Glutamatergic neuron (in vitro differentiated cells): ENCODE measurements at places on chromosomes 2 and 18. TPM values are rescaled to one million over a fixed set of nuclear protein-coding genes. Genes with fewer than 3 reads are reported as not detected.
A peak's percentile ranks its signal among the peaks of the same experiment; 100 is the strongest.

Gene DLX2
- 1.4 TPM for total RNA-seq

Gene SERPINB4
- total RNA-seq: not detected

Gene XIRP2
- not detected for total RNA-seq

Gene TRABD2A
- total RNA-seq: not detected

Gene GALR1
- total RNA-seq: 0.49 TPM

Gene ADD2
- 373 TPM for total RNA-seq

DNA sequence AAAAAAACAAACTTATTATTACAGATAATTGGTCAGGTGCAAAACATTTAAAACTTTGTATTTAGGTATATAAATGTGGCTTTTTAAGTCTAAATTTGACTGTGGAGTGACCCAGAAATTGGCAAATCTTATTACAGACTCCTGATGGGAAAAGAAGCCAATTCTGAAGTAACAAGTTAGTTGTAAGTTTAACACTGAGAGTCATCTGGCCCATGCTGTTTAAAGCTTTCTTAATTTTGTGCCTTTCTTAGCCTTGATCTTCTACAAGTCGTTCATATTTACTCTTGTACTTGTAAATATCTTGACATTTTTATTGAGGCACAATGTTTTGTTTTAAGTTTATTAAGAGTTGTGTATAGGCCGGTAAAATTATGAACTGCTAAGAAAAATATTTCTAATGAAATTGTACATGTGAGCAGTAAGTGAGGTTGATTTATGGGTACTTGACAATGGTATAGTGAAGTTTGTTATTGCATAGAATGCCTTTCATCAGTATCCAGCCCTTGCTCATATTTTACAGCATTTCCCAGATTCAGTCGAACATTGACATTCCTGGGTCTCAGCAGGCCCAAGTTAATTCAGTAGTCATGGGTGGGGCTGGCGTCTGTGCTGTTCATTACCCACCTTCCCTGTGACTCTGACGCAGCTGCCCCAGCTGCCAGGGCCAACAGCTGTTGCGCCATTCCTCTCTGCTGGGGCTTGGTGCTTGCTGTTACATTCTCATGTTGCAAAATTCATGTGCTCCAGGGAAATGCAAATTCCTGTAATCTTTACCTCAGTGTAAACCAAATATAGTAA is 121.4 kb downstream of the ZNF236 start:
- peak; percentile 58 for DNase-seq

GRCh38 chr18:24201699-24202687 is 63.1 kb downstream of the CABYR start:
- DNase-seq: no peak

Gene RAD51AP2
- total RNA-seq: not detected

DNA sequence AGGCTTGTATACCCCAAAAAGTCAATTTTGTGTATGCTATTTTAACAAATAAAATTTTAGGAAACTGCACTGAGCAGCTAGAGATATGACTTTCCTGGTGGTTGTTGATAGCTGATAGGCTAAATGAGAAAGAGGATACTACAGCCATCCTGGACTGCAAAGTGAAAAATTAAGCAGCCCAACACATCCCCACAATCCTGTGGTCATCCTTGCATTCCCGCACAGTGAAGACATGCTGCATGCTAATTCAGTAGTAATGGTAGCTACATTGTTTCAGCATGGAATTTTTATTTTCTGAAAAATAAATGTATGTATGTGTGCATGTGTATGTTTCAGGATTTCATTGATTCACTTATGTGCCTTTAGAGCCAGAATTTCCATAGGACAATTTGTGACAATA is 124.2 kb upstream of the CCDC68 start:
- no peak for DNase-seq

DNA sequence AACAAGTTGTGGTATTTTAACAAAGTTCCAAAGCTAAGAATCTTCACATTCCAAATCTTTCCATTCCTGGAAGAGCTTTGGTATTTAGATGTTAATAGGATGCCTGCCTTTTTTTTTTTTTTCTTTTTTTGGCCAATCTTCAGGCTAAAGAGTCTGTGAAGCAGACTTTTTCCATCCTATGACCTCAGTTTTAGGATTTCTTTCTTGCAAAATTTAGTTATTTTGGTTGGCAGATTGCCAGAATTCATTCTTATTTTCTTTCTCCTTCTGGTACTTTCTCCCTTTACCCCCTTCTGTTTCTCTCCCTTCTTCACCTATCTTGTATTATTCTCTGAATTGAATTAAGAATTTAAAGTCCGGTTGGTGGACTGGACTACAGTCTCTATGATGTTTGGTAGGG is 217.8 kb upstream of the REV1 start:
- DNase-seq: no peak

- no peak for DNase-seq
These were observed 942 bp upstream of the ZNF236 start for GRCh38 chr18:76821356-76821874.

DNA sequence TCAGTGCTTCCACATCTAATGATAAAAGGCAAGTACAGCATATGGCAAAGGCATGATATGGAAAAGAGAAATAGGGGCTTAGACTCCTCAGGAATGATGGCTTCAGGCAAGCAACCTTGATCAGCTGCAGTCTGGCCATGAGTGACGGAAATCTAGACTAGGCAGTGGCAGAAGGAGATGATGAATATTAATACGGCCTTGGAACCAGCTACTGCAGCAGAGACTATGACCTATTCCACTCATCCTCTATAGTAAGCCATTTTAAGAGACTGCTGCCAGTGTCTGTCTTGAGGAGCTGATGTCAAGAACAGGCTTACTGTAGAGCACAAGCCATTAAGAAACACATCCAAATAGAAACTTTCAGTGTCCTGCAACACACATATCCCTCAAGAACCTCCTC is 23.7 kb downstream of the ASXL2 start:
- no peak for DNase-seq

DNA sequence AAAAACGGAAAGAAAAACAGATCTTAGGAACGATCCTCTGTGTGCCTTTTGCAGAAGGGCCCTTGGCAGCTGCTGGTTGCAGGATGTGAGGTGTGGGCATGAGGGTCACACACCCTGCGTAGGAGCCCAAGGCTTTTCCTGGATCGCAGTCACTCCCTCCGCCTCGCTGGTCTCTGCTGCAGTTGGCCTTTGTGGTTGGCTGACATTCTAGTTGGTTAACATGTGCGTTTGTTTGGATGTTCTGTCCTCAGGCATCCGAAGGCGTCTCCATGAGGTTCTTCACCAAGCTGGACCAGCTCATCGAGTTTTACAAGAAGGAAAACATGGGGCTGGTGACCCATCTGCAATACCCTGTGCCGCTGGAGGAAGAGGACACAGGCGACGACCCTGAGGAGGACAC is 61.7 kb downstream of the INPP5D start:
- DNase-seq: no peak

- DNase-seq: no peak
These were observed 278.9 kb downstream of the ZNF516 start for GRCh38 chr18:76216096-76216495.

DNA sequence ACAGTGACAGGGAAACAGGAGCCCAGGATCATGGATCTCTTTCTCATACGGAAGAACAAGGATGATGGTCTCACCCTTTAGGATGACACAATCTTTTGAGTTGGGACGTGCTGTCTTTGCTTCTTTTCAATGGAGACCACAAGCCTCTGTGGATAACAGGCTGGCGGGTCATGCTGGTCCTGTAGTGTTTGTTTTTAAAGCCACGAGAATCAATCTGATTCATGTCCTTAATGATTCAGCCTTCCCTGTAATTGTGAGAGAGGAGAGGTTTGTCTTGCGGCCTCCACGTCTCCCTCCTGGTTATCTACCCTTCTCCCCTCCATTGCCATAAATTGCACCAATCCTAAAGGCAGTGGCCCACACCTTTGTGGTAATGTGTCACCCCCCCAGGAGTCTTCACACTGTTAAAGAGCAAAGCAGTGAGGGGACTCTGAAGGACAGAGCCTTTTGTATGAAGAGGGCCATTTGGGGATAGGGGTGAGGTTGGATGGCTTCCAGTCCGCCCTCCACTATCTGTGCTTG is 87.7 kb upstream of the TGFA start:
- no peak for DNase-seq

GRCh38 chr2:88733155-88733902 is 41.9 kb downstream of the RPIA start:
- DNase-seq: no peak

DNA sequence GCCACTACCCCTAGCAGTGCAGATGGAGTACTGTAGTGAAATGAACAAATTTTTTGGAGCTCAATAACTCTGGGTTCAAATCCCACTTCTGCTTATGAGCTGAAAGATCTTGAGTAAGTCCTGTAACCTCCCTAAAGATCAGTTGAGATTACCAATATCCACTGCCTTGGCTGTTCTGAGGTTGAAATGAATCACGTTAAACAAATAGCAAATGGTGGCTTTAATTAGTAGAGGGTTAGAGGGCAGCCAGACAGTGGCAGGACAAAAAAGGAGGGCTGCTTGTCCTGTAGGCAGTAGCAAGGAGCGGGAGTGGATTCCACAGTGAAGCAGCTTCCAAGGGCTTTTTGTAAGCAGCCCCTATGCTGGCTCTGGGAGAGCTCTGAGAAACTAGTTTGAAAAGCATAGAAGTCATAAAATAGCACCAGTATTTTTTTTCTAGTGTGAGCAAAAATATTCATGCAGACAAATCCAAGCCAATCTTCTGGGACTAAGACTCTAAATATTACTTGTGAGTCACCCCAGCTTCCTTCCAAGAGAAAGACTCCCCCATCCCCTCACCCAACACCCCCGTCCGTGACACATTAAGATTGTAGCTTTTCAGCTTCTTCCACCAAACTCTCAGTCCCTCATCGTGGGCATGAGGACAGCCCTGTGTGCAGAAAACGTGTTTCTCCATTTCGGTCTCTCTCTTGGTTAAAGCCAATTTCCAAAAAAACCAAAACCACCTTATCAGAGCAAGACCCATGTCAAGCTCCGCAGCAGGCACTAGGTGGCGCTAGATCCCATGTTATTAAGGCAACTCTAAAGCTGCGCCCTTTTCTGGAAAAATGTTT is 123.5 kb upstream of the LGALSL start:
- DNase-seq: peak; percentile 82

DNA sequence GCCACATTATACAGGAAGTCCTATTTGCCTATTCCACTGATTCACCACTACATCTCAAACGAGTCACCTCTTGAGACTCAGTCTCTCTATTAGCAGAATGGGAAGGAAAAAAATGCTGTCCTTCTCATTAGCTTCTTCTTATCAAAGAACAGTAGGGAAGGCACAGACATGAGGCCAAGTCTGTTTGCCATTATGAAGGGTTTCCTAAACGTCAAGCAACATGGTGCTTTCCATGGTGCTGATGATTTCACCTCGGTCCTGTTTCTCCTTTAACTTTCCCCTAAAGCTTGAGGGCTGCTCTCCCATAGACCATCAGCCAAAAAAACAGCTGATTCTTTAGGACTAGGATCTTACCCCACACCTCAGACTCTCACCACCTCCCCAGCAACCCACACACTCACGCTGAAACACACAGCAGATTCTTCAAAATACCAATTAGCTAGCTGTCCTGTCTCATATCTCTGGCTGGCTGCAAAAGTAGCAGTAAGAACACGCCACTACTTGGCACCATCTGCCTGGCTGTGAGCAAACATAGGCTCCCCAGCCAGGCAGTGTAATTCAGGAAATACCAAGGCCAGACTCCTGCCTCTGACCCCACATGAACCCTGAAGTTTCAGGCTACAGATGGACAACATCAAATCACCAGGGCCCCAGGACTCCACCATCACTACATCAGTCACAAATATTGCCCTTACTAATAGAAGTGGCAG is 30.5 kb downstream of the GALNT14 start:
- DNase-seq: no peak

DNA sequence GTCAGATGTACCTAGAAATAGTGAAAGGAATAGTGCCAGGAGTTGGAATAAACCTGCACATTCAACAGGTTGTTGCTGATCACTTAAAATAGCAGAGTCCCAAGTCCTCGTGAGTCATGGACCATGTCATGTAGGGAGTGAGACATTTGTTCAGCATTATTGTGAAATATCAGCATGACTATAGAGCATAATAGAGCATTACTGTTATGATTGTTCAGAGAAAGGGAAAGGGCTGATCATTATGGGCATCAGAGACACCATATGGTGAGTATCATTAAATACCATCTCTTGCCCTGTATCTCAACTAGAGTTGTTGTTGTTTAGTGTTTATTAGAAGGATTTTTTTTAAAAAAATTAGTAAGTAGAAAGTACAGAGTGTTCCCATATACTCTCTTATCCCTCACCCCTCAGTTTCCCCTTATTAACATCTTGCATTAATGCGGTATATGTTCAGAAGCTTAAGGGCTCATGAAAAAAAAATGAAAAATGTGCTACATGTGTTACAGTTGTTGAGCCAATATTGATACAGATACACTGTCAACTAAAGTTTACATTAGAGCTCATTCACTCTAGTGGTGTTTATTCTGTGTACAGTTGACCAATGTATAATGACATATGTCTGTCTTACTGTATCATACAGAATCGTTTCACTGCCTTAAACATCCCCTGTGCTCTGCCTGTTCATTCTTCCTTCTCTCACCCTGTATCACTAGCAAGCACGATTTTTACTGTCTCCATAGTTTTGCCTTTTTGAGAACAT is 5.7 kb downstream of the ELAC1 start:
- DNase-seq: no peak

- no peak for DNase-seq
These were observed 9.6 kb upstream of the ALPK2 start for GRCh38 chr18:58638441-58638840.

Gene GREB1
- 134 TPM for total RNA-seq

Gene TEX44
- total RNA-seq: not detected

DNA sequence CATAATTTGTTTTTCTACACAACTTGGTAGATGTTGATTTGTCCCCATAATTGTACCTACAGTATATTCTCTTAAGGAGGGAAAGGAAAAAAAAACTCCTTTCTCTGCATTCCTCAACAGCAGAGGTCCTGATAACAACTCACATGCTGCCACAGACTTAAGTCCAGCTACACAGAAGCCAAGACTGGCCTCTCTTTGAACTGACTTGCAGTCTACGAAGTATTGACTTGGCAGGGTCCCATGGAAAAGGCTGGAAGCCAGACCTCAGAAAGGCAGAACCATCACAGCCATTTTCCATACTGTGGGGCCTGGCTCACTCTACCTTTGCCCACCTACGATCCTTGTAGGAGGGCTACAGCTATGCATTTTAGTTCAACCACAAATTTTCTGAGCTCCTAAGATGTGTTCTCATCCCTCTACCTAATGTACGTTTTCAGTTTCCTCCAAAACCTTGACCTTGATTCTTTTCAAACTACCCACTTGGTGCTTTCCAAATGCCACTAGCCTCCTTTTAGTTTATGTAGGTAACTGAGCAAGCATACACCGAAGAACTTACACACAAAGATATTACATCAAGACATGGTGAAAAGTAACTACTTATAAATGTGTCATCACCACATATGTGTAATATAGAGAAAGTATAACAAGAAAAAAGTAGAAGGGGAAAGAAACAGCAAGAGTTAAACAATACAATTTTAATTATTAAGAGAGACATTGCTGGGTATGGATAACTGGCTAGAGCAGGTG is 12.2 kb downstream of the LONRF2 start:
- DNase-seq: no peak

- no peak for DNase-seq
These were observed 15.4 kb upstream of the DYNC1I2 start for GRCh38 chr2:171671867-171672266.

- no peak for DNase-seq
These were observed 463 bp upstream of the ALPP start for GRCh38 chr2:232377841-232378734.
